Astrocyte (in vitro differentiated cells and primary cell): ENCODE measurements at places on chromosomes 7 and 10. TPM values are rescaled to one million over a fixed set of nuclear protein-coding genes. Genes with fewer than 3 reads are reported as not detected.

GRCh38 chr10:93875032-93875358 is 18.8 kb upstream of the SLC35G1 start:
- peak; percentile 58 for DNase-seq
- no peaks in the 10 kb centered on the region for H3K36me3 ChIP-seq
- no peak overlapping the region for H3K4me3 ChIP-seq
- H3K27me3 ChIP-seq, result no peaks in the 10 kb centered on the region
- H3K4me1 ChIP-seq, result peaks cover 10% of the 10 kb centered on the region
- no peak overlapping the region for H3K27ac ChIP-seq

TMEM254 gene
- total RNA-seq, result 14.3 and 15.1 TPM in 2 replicates

DNA sequence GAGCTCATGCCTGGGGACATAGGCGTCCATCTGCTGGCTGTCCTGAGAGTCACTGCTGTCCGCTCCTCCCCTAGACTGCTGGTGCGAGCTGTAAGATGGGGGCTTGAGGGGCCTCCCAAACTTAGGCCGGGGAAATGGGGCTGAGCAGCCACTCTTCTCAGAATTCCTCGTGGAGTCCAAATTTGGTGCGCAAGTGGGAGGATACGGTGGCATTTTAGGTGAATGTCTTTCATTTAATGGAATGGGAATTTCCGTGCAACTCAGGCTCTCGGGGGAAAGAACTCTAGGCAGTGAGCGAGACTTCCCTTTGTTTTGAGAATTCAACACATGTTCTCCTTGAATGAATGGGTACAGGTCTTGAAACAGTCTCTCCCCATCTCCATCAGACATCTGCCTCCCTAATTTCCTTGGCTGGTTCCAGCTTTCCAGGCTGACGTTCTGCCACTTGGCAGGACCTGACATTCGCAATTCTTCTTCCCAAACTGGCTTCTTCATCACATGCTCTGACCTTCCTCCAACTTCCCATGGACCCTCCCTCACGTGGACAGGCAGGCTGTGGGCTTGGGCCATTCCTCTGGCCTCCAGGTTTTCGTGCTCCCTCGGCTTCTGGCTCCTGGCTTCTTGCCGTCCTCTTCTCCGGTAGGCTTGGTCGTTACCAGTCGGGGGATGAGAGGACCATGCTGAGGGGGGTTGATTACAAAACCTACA is 30.1 kb downstream of the JCAD start:
- no peak overlapping the region for H3K27ac ChIP-seq
- H3K4me3 ChIP-seq, result no peak overlapping the region
- DNase-seq, result no peak

- peaks cover 4% of the 10 kb centered on the region for H3K4me1 ChIP-seq
- no peaks in the 10 kb centered on the region for H3K36me3 ChIP-seq
- DNase-seq, result peak; percentile 20
- H3K27me3 ChIP-seq, result no peaks in the 10 kb centered on the region
- no peak overlapping the region for H3K4me3 ChIP-seq
- H3K27ac ChIP-seq, result no peak overlapping the region
Observed at GRCh38 chr10:106513352-106513771, 651.1 kb downstream of the SORCS1 start.

TACR2 gene
- total RNA-seq, result not detected in 2 replicates

GRCh38 chr10:71437537-71438092 is 40.9 kb downstream of the CDH23 start:
- DNase-seq, result no peak
- H3K27ac ChIP-seq, result no peak overlapping the region
- H3K4me3 ChIP-seq, result no peak overlapping the region
- no peaks in the 10 kb centered on the region for H3K4me1 ChIP-seq
- H3K36me3 ChIP-seq, result no peaks in the 10 kb centered on the region

DNA sequence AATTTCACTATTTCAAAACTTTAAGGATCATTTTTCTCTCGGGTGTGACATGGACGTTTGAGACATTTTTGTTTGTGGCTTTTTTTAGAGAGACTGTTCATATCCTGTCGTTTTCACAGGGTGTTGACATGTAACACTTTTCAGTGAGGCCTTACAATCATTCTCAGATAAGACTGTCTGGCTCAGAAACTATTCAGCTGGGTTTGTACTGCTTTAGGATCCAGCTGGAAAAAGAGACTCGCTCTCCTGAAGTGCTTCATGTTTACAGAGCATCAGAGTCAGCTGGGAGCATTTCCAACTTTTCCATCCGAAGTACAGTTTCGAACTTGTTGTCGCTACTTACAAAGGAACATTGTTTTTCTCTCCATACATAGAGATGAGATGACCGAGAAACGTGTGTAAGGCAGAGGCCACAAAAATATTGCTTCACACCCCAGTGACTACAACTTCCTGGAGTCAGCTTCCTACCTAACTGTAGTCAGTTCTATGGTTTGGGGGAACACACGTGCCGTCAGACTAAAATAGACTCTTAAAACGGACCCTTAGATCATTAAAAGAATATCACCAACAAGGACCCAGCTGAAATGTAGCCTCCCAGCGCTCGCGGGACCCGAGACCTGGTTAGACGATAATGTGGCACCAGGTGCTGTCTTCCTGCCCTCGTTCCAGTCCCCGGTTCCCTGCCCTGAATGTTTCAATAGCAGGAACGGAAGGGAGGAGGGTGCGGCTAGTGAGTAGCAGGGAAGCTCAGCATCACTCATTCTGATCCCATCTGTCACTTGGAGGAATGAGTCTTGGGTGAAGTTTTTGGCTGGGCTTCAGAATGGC is 78.0 kb downstream of the MKI67 start:
- H3K36me3 ChIP-seq, result no peaks in the 10 kb centered on the region
- H3K27ac ChIP-seq, result no peak overlapping the region
- peaks cover 11% of the 10 kb centered on the region for H3K4me1 ChIP-seq
- H3K27me3 ChIP-seq, result no peaks in the 10 kb centered on the region

HOXA3 gene
- not detected in 2 replicates for total RNA-seq

TSC22D4 gene
- 52.9 and 53.4 TPM in 2 replicates for total RNA-seq

GRCh38 chr10:299512-299911 is 164.3 kb downstream of the ZMYND11 start:
- H3K4me3 ChIP-seq, result no peak overlapping the region
- H3K27me3 ChIP-seq, result no peaks in the 10 kb centered on the region
- H3K27ac ChIP-seq, result no peak overlapping the region

LGI1 gene
- 0.41 and 2.0 TPM in 2 replicates for total RNA-seq

DNA sequence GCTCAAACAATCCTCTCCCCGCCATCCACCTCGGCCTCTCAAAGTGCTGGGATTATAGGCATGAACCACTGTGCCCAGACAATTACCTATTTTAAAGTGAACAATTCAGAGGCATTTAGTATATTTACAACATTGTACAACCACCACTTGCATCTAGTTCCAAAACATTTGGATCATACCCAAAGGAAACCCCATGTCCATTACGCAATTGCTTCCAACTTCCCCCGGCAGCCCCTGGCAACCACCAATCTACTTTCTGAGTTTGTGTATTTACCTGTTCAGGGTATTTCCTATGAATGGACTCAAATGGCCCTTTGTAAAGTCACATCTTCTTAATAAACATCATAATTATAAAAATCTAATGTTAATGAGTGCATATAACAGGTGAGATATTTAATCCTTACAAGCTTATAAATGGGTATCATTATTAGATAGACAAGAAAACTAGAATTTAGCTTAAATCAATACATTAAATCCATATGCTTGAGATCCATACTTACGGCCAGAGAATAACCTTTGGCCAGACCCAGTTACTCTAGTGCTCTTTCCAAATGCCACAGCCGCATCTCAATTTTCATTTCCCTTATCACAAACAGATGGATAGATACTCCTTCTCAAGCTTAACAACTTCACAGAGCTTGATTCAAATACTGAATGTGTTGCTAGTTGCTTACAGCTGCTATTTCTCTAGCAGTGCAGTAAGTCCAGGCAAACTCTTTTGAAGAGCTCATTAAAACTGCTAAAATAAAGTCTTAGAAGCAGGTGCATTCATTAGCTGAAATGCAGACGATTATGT is 133.4 kb upstream of the MKLN1 start:
- peaks cover 2% of the 10 kb centered on the region for H3K4me1 ChIP-seq
- H3K27ac ChIP-seq, result no peak overlapping the region
- DNase-seq, result no peak
- no peak overlapping the region for H3K4me3 ChIP-seq
- H3K27me3 ChIP-seq, result peaks cover 19% of the 10 kb centered on the region

DNA sequence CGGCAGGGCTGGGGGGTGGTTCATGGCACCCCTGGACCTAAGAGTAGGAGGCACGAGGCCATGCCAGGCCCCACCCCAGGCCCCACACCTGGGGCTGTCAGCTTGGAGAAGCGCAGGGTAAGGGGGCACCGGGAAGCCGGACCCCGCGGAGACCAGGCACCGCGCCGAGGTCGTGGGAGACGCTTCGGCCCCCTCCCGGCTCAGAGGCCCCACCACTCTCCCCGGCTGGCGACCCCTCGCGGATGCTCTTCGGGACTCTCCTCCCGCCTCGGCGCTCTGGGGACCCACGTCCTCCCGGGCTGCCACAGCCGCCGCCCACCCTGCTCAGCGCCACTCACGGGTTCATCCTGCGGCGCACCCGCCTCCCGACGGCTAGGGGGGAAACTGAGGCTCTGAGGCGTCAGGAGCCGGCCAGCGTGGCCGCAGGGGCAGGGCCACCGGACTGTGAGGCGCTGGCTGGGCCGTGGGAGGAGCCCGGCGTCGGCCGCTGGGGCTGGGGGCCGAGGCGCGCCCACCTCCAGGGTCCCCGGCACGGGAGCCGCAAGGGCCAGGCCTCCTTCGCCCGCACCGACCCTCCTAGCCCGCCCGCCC is 25.9 kb downstream of the PDGFA start:
- no peak for DNase-seq
- H3K27me3 ChIP-seq, result peaks cover 6% of the 10 kb centered on the region
- peaks cover 13% of the 10 kb centered on the region for H3K36me3 ChIP-seq

DNA sequence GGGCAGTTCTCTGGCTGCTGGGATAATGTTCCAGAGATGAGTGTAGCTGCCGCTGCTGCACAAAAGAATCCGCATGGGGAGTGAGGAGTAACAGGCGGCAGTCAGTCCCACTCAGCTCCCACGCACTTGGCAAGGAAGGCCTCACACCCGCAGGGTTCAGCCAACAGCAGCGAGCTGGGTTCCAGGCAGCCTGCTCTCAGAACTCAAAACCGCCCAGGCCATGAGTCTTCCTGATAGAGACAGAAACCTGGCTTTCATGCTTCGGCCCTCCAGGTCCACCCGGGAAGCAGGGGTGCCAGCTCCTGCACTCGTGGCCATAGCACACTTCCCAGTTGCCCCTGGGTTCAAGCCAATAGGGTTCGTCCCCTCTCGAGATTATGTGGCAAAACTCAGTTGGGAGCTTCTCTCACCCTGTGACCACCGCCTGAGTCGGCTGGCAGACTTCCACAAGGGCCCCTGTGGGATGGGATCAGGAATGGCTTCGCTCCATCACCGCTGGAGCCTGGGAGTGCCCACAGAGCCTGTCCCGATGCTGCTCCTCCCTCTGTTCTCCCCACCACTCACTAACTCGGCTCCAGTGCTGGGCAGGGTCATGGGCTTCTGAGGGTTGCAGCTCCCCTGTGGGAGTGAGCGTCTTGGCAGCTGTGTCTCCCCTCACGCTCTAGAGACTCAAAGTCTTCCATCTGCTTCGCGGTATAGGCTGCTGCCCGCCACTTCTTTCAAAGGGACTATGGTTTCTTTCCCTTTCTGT is 20.6 kb downstream of the CLRN3 start:
- H3K27me3 ChIP-seq, result peaks cover 2% of the 10 kb centered on the region
- H3K27ac ChIP-seq, result no peak overlapping the region
- no peaks in the 10 kb centered on the region for H3K36me3 ChIP-seq
- H3K4me3 ChIP-seq, result no peak overlapping the region
- no peaks in the 10 kb centered on the region for H3K4me1 ChIP-seq

DNA sequence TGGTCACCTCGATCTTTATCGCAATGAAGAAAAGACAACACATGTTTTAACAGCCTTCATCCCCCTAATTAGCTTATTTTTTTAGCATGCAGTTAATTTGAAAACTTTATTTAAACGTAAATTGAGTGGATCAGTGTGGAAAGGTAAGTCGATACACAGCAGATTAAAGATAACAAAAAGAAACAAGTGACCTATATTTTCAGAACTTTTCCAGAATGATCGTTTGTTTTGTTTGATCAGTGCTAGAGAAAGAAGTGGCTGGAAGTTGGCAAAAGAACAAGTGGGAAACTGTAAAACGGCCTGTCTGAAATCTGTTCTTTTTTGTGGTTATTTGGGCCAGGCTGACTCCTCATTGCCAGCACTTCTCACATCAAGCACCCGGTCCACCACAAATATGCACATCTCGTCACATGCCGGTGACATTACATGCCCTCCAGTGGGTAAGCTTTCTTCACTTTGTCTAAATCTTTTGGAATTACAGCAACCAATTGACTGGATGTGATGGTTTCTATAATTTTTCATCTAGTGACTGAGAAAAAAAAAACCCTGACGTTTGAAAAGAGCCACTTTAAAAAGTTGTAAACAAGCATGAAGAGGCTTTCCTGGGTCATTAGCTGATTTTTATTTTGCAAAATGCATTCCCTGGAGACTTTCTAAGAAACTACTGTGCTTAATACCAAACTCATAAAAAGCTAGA is 33.2 kb downstream of the C7orf33 start:
- H3K36me3 ChIP-seq, result no peaks in the 10 kb centered on the region
- H3K27ac ChIP-seq, result no peak overlapping the region
- peaks cover 2% of the 10 kb centered on the region for H3K27me3 ChIP-seq

TEX47 gene
- total RNA-seq, result not detected in 2 replicates

GRCh38 chr7:22885797-22886261 is 63.2 kb upstream of the TOMM7 start:
- H3K36me3 ChIP-seq, result no peaks in the 10 kb centered on the region
- no peaks in the 10 kb centered on the region for H3K27me3 ChIP-seq
- no peak overlapping the region for H3K4me3 ChIP-seq
- no peak overlapping the region for H3K27ac ChIP-seq
- no peak for DNase-seq

DNA sequence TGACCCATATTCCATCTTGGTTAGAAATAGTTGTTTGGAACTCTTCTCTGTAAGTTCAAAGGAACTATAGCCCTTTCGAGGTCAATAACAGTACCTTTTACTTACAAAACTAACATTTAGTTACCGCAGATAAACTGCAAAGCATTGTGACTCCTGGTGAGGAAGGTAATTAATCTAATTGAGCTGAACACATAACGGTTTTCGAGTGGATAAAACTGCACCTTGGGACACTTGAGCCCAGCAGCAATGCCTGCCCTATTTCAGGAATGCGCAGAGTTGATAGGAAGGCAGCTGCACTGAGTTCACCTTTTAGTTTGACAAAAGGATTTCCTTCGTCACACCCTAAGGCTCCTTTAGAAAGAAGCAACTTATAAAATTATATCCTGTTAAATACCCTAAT is 75.4 kb downstream of the JAZF1 start:
- H3K27me3 ChIP-seq, result no peaks in the 10 kb centered on the region
- peaks cover 12% of the 10 kb centered on the region for H3K4me1 ChIP-seq
- H3K4me3 ChIP-seq, result no peak overlapping the region
- no peak overlapping the region for H3K27ac ChIP-seq
- DNase-seq, result no peak

GRCh38 chr7:135665042-135665441 is 2.7 kb downstream of the STMP1 start:
- H3K36me3 ChIP-seq, result no peaks in the 10 kb centered on the region
- no peak for DNase-seq
- peaks cover 34% of the 10 kb centered on the region for H3K4me1 ChIP-seq

- H3K27me3 ChIP-seq, result no peaks in the 10 kb centered on the region
- H3K36me3 ChIP-seq, result no peaks in the 10 kb centered on the region
- no peak for DNase-seq
- no peak overlapping the region for H3K27ac ChIP-seq
- no peak overlapping the region for H3K4me3 ChIP-seq
Observed at GRCh38 chr7:109964780-109965179, 1126.1 kb upstream of the LRRN3 start.

- H3K4me3 ChIP-seq, result no peak overlapping the region
- no peak for DNase-seq
- no peaks in the 10 kb centered on the region for H3K36me3 ChIP-seq
- H3K27me3 ChIP-seq, result no peaks in the 10 kb centered on the region
Observed at GRCh38 chr10:47261556-47261955, 38.4 kb upstream of the GDF10 start.
